HCT116 (cell line): ENCODE measurements at places on chromosomes 3 and 15. TPM values are rescaled to one million over a fixed set of nuclear protein-coding genes. Genes with fewer than 3 reads are reported as not detected.

The TRAIP gene
- total RNA-seq, result 25.5 TPM

GRCh38 chr3:25084016-25084415, 344.0 kb upstream of the RARB start:
- DNase-seq, result no peak

GRCh38 chr15:62807539-62808130, 234.9 kb upstream of the TPM1 start:
- DNase-seq, result no peak

- DNase-seq, result peak; percentile 70
Measured at GRCh38 chr15:29821416-29822099, 710 bp downstream of the TJP1 start.

- no peak for DNase-seq
Measured at GRCh38 chr3:184148076-184148475, 7.1 kb upstream of the DVL3 start.

GRCh38 chr3:23659840-23660430, 145.8 kb upstream of the UBE2E1 start:
- no peak for DNase-seq

GRCh38 chr3:124422805-124423204, 307.4 kb upstream of the UMPS start:
- no peak for DNase-seq
